ENCODE measurements at places on chromosomes 4 and X.

DNA sequence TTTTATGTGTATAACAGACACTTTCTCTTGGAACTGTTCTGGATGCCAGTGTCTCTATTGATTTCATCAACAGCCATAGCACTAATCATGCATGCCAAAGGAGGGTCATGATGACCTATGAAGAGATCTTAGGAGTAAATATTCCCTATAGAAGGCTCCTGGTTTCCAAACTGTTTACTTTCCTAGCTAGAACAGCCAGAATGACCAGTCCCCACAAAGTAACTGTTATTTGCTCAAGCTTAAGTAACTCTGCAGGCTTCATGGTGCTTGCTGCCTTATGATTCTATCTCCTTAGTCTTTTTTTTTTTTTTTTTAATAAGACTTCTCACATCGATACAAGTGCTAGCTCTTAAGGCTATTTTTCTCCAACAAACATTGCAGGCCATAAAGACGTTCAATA, 12.4 kb downstream of the S100G start:
- no peak for DNase-seq

DNA sequence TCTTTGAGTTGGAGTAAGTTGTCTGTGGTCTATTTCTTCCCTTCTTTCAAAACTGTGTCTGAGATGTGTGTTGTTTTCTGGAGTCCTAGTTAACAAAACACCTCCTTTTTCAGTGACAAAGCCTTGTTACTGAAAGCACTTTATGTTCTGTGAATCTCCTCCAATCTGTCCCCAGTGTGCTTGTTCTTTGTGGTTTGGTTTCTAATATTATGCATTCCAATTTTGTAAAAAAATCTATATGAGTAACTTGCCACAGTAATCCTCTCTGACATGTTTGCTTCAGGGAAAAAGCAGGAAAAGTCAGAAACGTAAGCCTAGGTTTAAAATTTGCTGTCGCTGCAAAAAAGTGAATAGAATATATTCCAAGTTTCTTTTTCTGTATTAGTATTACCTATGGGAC, 12.4 kb downstream of the PRRG1 start:
- DNase-seq: no peak

- DNase-seq: no peak
Observed at GRCh38 chrX:45344594-45344993, 143.9 kb upstream of the DIPK2B start.

- no peak for DNase-seq
Observed at GRCh38 chr4:67746797-67747495, 7.2 kb downstream of the GNRHR start.

- no peak for DNase-seq
Observed at GRCh38 chrX:15525664-15526416, 25.2 kb downstream of the BMX start.

GRCh38 chr4:76703676-76704075, 194.3 kb downstream of the SOWAHB start:
- no peak for DNase-seq

DNA sequence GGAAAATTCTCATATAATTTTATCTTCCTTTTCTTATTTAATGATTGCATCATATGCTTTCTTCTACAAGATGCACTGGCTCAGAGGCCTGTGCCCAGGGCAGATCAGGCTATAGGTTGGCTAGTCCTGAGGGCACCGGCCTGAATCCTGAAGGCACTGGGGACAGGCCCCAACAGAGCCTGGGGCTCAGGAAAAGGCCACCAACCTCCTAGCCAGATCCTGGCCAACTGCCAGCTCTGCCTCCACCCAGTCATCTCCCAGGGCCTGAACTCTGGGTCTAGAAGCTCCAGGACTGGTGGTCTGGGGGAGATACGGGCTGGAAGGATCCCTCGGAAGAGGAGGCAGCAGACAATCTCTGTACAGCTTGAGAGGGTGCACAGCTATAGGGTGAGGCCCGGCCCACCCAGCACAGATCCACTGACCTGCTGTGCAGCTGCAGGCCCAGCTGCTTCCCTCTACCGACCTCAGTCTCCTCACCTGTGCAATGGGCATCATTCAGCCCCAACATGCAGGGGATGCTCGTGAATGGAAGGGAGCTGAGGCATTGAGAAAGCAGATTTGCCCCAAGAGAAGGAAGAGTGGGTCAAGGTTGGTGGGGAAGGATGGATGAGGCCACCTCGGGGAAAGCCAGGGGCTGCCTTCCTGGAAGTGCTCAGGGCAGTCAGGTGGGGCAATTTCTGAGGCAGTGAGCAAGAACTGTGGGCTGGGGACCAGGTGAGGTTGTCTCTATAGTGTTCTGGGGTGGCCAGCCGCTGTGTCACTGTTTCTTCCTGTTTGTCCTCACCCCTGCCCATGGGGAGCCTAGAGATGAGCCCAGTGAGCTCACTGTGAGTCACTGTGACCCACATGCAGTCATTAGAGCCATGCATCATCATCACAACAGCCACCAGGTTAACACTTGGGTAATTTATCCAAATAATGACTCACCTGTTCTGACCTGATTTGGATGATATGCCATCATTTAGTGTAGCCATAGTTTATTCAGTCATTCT, 22.4 kb upstream of the XAGE2 start:
- no peak for DNase-seq

- DNase-seq: no peak
Observed at GRCh38 chr4:39043058-39043860, 11.1 kb upstream of the TMEM156 start.

DNA sequence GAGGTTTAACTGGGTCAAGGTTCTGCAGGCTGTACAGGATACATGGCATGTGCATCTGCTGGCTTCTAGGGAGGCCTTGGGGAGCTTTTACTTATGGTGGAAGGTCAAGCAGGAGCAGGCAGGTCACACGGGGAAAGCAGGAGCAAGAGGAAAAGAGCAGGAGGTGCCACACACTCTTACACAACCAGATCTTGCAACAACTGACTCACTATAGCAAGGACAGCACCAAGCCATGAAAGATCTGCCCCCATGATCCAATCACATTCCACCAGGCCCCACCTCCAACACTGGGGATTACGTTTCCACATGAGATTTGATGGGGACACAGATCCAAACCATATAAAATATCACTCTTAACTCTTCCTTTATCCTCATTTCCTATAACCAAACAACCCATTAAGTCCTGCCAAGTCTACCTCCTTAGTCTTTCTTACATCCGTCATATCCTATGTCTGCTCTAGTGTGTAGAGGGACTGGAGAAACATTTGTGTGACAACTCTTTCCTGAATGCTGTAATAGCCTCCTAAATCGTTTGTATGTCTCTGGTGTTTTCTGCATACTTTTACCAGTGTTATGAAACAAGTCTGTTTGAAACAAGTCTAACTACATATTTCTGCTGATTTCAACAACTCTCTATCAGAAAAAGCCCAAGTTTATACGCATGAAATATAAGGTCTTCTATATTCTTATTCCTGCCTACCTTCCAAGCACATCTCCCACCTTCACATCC, 8.3 kb upstream of the RAP2C start:
- DNase-seq: no peak

DNA sequence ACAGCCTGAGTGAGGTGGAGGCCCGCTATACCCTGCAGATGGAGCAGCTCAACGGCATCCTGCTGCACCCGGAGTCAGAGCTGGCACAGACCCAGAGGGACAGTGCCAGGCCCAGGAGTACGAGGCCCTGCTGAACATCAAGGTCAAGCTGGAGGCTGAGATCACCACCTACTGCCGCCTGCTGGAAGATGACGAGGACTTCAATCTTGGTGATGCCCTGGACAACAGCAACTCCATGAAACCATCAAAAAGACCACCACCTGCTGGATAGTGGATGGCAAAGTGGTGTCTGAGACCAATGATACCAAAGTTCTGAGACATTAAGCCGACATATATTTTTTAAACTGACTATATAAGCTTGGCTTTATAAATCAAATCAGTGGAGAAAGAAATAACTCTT, 73.3 kb upstream of the HHIP start:
- DNase-seq: no peak

GRCh38 chr4:7323872-7324650, 110.7 kb downstream of the PSAPL1 start:
- DNase-seq: no peak
